ENCODE measurements at places on chromosomes 4 and X.

DNA sequence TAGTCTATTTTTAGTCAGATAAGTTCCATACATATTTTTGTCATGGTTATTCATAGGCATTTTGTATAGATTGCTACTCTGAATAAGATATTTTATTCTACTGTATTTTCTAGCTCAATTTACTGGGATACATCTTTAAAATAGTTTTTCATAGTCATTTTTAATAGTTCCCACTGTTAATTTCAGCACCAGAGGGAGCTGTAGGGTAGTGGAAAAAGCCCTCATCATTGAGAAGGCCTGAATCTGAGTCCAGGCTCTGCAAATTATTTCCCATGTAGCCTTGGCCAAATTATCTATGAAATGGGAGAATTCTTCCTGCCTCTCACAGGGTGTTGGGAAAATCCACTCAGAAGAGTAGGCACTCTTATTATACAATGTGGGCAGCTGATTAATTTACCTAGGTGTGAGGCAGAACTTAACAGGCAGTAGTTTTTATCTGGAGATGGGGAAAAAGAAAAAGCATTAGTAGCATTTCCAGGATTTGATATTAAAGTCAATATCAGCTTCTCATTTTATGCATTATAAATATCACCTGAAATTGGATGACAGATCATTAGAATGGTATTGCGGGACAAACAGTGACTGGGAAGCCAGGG is 102.9 kb upstream of the PAQR3 start:
- no peak for DNase-seq

GRCh38 chr4:47704693-47705325 is 133.1 kb downstream of the CORIN start:
- DNase-seq, result no peak

- no peak for DNase-seq
Measured at GRCh38 chr4:7804756-7805385, 134.8 kb downstream of the AFAP1 start.

- no peak for DNase-seq
Measured at GRCh38 chr4:27084685-27085361, 224.2 kb downstream of the STIM2 start.

- DNase-seq, result no peak
Measured at GRCh38 chrX:140817943-140818342, 108.4 kb downstream of the LINC00632 start.

GRCh38 chrX:47629419-47630200 is at the start of gene CFP:
TSS of gene CFP (minus strand) at chrX:47629930. CDS start at chrX:47629844, 86 bp downstream.
- DNase-seq, result no peak

DNA sequence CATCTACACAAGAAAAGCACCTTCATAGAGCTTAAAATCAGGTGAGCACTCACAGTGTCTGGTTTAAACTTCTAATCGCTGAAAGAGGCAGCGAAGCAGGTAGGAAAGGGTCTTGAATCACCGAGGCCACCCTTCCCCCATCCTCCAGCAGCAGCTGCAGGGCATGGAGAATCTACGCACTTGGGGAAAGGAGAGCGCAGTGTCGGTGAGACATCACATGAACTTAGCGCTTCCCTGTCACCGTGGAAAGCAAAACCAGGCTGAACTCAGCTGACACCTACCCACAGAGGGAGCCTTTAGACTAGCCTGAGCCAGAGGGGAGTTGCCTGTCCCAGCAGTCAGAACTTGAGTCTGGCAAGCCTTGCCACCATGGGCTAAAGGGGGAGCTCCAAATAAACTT is 197.2 kb upstream of the ZFP42 start:
- DNase-seq, result no peak

DNA sequence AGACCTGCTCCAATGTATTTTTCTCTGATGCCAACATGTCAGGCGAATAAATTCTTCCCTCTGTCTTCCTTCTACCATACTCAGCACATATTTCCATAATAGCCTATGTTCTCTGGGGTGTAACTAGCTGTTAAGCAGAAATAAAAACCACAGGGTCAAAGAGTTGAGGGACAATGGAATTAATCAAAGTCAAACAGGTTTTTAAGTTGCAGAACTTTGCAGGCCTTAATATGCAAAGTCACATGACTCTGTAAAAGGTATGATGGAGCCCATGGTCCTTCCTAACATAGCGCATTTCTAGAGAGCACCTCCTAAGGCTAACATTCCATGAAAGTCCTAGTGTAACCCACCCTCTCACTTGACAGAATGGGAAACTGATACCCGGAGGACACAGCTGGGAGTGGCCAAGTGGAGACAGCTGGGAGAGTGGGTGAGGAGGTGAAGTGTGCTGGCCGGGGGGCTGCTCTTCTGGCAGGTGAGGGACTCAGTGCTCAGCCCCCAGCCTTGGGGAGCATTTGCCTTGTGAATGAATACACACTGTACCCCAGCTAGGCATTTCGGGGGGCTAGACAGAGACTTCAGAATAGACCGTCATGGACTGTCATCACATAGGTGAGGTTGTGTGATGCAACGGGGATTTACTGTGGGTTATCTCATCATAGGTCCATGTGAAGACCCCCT is 8.4 kb upstream of the SORCS2 start:
- DNase-seq, result no peak

GRCh38 chrX:2974961-2975360 is 31.4 kb upstream of the ARSH start:
- DNase-seq, result no peak

GRCh38 chrX:134691453-134691852 is 33.2 kb upstream of the PLAC1 start:
- DNase-seq, result no peak

DNA sequence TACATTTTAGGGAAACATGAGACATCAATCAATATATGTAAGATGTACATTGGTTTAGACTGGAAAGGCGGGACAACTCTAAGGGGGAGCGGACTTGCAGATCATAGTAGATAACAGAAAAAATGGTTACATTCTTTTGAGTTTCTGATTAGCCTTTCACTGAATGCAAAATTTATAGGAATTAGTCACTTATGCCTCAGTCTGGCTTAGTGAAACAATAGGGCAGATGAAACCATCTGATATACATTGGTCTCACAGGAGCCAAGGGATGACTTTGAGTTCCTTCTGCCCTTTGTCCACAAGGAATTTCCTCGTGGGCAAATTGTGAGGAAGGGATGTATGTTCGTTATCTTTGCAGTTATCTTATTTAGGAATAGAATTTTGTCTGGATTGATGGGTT is 128.2 kb downstream of the ARSF start:
- no peak for DNase-seq

GRCh38 chr4:185886832-185887524 is 75.0 kb upstream of the SORBS2 start:
- no peak for DNase-seq

DNA sequence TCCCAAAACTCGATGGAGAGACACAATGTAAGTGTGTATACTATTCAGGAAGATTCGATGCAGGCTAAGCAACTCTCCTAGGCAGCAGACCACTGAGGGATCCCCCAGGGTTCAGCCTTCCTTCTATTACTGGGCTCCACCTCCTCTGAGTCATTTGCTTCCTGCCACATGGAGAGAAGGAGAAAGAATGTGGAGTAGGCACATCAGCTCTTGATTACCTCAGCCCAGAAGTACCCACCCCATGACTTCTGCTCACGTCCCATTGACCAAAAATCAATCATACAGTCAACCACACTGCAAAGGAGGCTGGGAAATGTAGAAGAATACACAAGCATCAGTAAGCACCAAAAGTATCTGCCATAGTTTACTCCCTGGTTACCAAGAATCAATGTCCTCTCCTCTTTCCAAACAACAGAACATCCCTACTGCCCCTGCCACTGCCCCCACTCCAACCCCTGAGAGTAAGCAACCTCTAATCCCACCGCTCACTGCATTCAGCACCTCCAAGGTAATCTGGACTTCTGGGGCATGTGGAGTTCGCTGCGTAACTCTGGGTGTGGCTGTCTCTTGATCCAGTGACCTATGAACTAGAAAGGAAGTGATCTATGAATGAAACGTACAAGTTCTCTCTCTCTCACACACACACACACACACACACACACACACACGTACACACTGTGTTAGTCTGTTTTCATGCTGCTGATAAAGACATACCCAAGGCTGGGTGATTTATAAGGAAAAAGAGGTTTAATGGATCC is 91.2 kb upstream of the C1QTNF7 start:
- DNase-seq, result no peak

- no peak for DNase-seq
Measured at GRCh38 chrX:100645106-100645505, 1.1 kb downstream of the SRPX2 start.

GRCh38 chrX:45006002-45006800 is 133.2 kb downstream of the KDM6A start:
- DNase-seq, result no peak

DNA sequence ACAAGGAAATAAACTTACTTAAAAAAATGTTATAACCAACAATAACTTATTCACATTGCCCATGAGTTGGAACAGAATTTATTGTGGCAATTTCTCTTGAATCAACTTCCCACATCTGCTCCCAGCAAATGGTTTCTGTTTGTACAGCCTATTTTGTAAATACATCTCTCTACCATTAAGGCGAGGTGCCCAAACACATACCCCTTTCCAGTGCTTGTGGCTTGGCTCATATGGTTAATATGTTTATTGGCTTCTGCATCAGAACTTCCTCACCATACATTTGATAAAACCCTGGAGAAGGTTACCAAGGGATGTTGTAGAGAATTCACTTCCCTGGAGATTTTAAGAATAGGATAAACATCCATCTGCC is 207.1 kb downstream of the SOWAHB start:
- DNase-seq, result no peak

DNA sequence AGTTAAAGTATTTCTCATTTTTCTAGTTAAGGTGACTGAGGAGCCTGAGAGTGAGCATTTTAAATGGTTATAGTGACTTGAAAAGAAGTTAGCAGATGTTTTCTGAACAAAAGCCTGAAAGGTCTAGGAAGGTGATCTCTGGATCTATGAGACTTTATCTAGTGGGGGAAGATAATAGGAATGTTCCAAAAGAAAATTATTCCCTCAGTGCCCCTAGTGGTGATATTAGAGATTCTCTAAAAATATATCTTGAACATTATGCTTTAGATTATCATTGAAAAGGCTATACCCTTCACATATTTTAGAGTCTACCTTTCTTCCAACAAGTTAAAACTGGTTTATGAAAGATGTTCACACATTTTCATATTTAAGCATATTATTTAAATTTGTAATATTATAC is 69.0 kb upstream of the SPANXN1 start:
- no peak for DNase-seq

Measured in stimulated activated naive CD4-positive, alpha-beta T cell (primary cell).